GM19239 (cell line): ENCODE measurements at places on chromosomes 16 and 17.

DNA sequence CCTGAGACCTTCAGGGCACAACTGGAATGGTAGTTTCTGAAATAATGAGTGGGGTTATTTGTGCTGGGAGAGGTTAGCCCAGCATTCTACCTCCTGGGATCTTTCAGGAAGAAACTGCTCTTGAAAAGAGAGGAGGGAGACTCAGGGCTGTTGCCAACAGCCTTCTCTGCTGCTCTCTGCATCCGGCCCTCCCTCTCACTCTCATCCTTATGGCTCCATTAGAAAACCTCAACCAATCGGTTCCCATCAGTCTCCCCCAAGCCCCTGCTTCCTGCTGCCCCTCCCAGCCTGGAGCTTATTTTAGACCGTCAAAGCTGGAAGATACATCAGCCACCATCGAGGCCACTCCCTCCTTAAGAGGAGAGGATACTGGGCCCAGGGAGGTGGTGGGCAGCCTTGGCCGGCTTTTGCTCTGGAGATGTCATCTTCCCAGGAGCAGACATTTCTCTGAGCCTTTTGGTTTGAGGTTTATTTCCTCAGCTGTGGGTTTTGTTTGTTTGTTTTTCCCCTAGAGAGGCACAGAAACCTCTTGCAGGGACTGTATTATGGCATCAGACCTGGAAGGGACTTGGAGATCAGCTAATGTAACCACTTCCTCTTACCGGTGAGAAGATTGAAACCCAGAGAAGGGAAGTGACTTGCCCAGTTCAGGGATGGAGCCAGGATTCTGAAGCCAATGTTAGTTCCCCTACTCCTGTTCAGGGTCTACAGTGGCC is 2.7 kb downstream of the MPRIP start:
- no peak for DNase-seq

DNA sequence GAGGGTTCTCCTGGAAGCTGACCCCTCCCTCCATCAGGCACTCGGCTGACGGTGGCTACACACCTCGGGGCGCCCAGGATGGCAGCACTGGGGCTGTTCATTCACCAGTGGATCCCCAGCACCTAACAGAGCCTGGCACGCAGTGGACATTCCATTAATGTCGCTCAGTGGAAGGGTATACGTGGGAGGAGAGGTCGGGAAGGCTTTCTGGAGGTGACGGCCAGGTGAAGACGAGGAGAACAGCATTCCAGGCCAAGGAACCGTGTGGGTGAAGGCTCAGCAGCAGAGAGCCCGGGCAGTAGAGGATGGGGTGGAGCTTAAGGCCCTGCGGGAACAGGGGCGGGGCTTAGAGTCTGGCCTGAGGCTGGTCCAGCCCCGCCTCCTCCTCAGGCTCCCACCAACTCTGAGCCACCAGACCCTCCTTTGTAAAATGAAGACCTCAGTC is 2.5 kb upstream of the HS3ST6 start:
- DNase-seq: no peak

DNA sequence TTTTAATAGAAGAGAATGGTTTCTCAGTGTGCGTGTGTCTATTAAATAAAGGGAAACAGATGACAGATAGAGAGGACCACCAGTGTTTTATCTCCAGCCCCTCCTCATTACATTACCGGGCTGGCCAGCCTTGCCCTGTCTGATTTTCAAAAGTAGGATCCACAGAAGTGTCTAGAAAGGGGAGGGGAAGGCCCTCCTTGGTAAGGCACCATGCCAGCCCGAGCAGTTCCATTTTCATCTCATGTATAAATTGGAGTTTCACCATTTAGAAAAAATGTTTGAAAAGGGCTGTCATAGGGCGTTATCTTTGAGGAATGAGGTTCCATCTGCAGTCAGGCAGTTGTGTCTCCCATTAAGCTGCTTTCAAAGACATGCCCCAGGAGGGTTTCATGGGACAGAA is 96.7 kb downstream of the SOCS1 start:
- DNase-seq: no peak

- no peak for DNase-seq
Measured at GRCh38 chr17:50686494-50687199, 21.1 kb downstream of the ANKRD40 start.

GRCh38 chr16:28837672-28838557 is 8.2 kb downstream of the TUFM start:
- no peak for DNase-seq

- DNase-seq: no peak
Measured at GRCh38 chr17:4014148-4014927, 50.1 kb upstream of the ATP2A3 start.

- DNase-seq: no peak
Measured at GRCh38 chr16:73031155-73031866, 16.6 kb downstream of the ZFHX3 start.

DNA sequence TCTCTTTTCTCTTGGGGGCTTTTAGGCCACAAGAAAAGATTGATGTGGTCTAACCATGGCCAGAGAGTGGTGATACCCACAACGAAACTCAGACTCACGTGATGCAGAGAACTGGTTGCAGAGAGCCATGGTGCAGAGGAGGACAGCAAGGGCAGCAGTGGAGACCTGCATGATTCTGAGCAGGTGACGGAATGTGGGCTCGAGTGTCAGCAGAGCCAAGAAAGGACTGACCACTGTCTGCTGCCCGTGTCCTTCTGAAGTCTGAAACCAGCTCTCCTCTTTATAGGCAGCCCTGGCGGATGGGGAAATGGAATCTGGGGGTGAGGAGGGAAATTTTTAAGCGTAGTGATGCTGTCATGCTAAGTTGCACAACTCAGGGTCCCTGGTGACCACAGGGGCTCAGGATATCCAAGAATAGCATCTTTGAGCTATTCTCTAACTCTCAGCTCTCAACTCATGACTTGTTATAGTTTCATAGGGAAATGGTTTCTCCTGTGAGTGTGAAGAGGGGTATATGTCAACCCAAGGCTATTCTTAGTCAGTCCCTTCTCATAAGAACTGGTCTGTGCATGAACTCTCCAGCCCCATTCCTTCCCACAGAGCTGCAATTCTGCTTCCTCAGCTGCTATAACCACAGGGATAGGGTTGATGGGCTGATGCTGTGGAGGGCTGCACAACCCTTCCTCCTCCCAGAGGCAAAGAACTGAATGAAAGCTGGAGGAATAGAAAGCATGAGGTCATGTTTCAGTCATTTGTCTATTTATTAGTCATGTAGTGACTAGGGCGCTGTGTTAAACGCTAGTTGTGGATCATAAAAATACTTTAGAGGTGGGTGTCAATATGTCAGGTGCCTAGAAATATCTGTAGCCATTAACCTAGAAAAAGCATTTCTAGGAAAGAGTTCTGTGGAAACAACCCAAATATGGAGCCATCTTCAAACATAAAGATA is at the start of gene CCL3:
Gene CCL3, minus strand, starts transcription at position 256 of the 949 bp plus-strand sequence. Its CDS starts 85 bp downstream, at position 171.
- DNase-seq: peak; percentile 31

GRCh38 chr17:83104577-83105505 is 25.4 kb downstream of the METRNL start:
- DNase-seq: no peak

DNA sequence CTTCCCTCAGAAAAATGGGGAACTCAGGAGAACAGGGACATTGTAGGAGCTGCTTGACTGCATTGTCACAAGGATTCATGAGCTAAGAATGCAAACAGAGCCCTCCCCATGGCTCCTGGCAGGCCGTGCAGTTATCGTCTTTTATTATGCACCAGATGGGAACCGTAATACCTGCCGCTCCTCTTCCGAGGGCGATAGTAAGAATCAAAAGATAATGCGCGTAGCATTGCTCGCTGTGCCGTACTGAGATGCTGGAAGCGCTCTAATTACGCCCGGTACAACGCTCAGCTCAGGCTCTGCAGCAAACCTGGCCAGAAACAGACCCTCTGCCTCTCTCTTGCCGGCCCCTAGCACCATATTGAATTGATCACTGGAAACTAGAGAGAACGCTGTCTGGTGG is 87.1 kb upstream of the PLCG2 start:
- DNase-seq: no peak

- DNase-seq: no peak
Measured at GRCh38 chr16:66166490-66166889, 200.0 kb upstream of the CDH5 start.

- DNase-seq: peak; percentile 48
Measured at GRCh38 chr17:78341559-78342448, 18.1 kb downstream of the SOCS3 start.

- DNase-seq: no peak
Measured at GRCh38 chr16:69476920-69477443, 52.6 kb downstream of the CYB5B start.

DNA sequence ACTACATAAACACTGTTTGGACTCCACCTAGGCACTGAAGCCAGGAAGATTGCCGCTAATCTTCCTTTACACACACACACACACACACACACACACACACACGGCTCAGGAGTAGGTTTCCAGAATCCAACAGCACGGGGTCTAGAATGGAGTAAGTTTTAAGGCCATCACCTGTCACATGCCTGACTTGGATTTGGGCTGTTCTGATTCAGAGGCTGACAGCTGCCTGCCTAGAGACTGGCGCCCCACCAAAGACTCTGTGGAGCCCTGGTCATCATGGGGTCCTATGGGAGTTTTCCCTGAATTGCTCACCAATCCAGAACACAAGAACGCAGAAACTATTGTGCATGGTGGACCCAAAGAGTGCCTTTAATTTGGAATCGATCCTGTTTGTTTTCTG is 10.9 kb downstream of the CDRT4 start:
- DNase-seq: no peak

- DNase-seq: no peak
Measured at GRCh38 chr16:2033057-2033908, 6.6 kb downstream of the NHERF2 start.

GRCh38 chr17:28873839-28874238 is 19.0 kb downstream of the ERAL1 start:
- DNase-seq: no peak

DNA sequence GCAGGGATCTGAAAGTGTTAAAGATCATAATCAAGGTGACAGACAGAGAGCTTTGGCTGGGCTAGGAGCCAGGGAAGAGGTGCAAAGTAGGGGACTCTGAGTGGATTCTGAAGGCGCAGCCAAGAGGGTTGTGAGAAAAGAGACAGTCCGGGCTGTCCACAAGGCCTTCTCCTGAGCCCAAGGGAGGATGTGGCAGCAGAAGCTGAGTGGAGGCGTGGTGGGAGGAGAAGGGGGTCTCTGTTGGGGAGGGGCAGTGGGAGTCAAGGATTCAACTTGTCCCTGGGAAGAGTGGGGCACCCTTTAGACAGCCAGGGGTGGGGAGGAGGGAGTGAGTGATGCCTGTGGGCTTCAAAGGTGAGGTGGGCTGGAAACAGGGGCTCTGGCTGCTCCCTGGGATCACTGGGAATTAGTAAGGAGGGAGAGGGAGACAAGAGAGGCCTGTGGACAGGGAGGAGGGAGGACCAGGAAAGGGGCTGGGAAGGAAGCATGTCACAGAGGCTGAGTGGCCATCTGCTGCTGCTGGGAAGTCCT is 10.6 kb downstream of the CES1 start:
- no peak for DNase-seq
